Liver (tissue), 10 donors: ENCODE measurements at places on chromosomes 5 and 9. TPM values are rescaled to one million over a fixed set of nuclear protein-coding genes. Genes with fewer than 3 reads are reported as not detected.

Gene HMHB1
- not detected for total RNA-seq

Gene HAND1
- total RNA-seq: not detected

Gene ZNF618
- total RNA-seq: 6.5 TPM

Gene TEX48
- not detected for total RNA-seq

Gene NFIL3
- 20.2 TPM for total RNA-seq

Gene PIK3R1
- 123 TPM for total RNA-seq

Gene HBEGF
- total RNA-seq: 1.0 TPM

Gene NCS1
- 0.84 TPM for total RNA-seq

Gene BTNL8
- 0.14 TPM for total RNA-seq

Gene SLCO6A1
- not detected for total RNA-seq

Gene OLFM1
- 3.7 TPM for total RNA-seq

Gene PCDHB5
- 0.42 TPM for total RNA-seq

Gene GRIN3A
- under 0.01 TPM for total RNA-seq

Gene PALM2AKAP2
- total RNA-seq: 47.9 TPM

Gene MSX2
- total RNA-seq: 0.08 TPM

Gene TLR4
- total RNA-seq: 23.3 TPM

Gene C8G
- total RNA-seq: 25.1 TPM

Gene ZBTB34
- 5.6 TPM for total RNA-seq

Gene GAPVD1
- total RNA-seq: 47.4 TPM

Gene COL23A1
- 0.33 TPM for total RNA-seq

Gene FBP2
- not detected for total RNA-seq

Gene WHRN
- total RNA-seq: 1.9 TPM

Gene S1PR3
- total RNA-seq: 2.9 TPM

Gene ANKRD18A
- total RNA-seq: 0.25 TPM

Gene GRXCR2
- total RNA-seq: not detected

Gene TNC
- 1.7 TPM for total RNA-seq

Gene SNX24
- 8.8 TPM for total RNA-seq

Gene FOXD4L5
- total RNA-seq: not detected

Gene BNC2
- total RNA-seq: 0.09 TPM

Gene HTR1A
- total RNA-seq: not detected

Gene PCDHAC1
- under 0.01 TPM for total RNA-seq

Gene OTP
- not detected for total RNA-seq

Gene KCTD16
- total RNA-seq: under 0.01 TPM

Gene SLC1A1
- 86.0 TPM for total RNA-seq

Gene PCDHGA4
- 0.23 TPM for total RNA-seq

Gene NIM1K
- total RNA-seq: not detected

Gene MEF2C
- 9.5 TPM for total RNA-seq

Gene SPINK6
- total RNA-seq: not detected

Gene PTGES
- 0.47 TPM for total RNA-seq

Gene PIP5K1B
- total RNA-seq: 30.9 TPM

Gene NEUROG1
- not detected for total RNA-seq

Gene PRSS3
- total RNA-seq: 1.9 TPM

Gene PCDHGB2
- 1.0 TPM for total RNA-seq

Gene SLC27A6
- 0.05 TPM for total RNA-seq
